ENCODE measurements at places on chromosomes 11 and 22.

DNA sequence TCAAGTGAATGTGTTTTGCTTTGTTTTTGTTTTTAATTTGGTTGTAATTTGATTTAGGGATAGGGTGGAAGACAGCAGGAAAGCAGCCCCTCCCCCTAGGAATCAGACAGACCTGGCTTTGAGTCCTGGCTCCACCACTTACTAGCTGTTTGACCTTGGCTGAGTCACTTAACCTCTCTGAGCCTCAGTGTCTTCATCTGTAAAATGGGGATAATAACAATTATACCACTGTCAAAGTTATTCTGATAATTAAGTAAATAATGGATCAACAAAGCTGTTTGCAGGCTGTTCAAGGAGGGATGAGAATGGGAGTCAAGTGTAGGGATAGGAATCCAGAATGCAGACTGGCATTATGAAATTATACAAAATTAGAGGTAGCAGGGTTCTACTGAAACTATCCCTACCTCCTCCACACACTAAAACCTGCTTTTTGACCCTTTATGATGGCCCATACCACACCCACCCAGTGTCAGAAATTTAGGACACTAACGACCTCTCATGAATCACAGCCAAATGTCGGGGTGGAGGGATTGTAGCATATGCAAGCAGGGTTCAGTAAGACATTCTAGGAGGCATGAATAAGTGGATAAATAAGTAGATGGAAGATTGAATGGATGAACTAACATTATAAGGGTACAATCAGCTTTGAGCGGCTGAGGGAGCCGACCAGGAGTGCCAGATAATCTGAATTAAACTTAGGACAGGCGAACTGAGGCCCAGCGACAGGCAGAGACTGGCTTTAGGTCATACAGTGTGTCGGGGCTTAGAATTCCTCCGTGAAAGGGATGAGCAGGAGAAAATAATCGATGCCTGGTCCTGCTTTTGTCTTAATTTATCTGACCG, 974 bp downstream of the ANAPC15 start:
- no peak for DNase-seq

GRCh38 chr11:1553808-1554594, 18.1 kb downstream of the DUSP8 start:
- DNase-seq: no peak

GRCh38 chr11:72643547-72643946, 30.7 kb downstream of the PDE2A start:
- DNase-seq: no peak

GRCh38 chr11:6620636-6621035, 1.4 kb upstream of the TPP1 start:
- no peak for DNase-seq

- DNase-seq: no peak
Observed at GRCh38 chr22:34427436-34427835, 507.2 kb upstream of the LARGE1 start.

DNA sequence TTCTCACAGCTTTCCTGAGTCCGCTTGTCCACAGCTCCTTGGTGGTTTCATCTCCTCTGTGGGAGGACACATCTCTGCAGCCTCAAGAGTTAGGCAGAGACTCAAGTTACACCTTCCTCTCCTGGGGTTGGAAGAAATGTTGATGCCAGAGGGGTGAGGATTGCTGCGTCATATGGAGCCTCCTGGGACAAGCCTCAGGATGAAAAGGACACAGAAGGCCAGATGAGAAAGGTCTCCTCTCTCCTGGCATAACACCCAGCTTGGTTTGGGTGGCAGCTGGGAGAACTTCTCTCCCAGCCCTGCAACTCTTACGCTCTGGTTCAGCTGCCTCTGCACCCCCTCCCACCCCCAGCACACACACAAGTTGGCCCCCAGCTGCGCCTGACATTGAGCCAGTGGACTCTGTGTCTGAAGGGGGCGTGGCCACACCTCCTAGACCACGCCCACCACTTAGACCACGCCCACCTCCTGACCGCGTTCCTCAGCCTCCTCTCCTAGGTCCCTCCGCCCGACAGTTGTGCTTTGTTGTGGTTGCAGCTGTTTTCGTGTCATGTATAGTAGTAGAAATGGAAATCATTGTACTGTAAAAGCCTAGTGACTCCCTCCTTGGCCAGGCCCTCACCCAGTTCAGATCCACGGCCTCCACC, 11.7 kb downstream of the RASD2 start:
- no peak for DNase-seq

DNA sequence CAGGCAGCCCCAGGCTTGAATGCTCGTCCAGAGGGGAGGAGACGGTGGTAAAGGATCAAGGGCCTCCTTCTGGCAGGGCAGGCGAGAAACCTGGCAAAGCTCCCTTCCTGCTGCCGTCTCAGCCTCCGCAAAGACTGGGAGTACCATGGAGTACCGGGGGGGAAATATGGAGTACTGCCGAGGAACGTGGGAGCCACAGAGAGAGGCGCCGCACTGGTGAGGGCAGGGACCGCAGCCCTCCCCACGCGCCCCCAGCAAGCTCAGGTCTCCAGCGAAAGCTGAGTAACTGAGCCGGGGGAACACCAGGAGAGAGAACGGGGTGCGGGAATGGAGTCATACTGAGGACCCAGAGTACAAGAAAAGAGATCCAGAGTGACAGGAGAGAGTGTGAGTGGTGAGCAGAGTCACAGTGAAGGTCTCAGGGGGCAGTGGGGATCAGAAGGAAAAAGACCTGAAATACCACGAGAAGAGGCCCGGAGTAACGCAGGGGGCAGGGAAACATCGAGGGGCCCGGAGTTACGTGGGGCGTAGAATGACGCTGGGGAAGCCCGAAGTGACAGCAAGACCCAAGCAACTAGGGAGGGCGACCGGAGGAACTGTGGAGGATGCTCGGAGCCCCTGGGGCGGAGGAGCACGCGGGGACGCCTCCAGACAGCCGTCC, 740 bp downstream of the EML3 start:
- DNase-seq: peak; percentile 78

- no peak for DNase-seq
Observed at GRCh38 chr11:103805688-103806009, 230.8 kb upstream of the DDI1 start.

DNA sequence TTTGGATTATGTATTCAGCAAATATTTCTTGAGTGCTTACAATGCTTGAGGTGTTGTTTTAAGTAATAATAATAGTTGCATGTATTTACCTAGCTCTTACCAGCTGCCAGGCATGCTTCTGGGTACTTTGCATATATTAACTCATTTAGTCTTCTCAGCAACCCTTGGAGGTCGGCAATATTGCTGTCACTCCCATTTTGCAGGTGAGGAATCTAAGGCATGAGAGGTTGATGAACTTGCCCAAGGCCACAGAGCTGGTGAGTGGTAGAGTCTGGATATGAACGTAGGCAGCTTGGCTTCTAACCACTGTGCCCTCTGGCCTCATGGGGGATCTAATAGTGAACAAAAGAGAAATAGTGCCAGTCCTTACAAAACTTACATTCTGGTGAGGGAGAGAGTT, 92.9 kb downstream of the PARVA start:
- DNase-seq: no peak

GRCh38 chr22:19639610-19640135, 74.6 kb upstream of the SEPTIN5 start:
- no peak for DNase-seq
